Caudate nucleus (tissue), 63 donors: ENCODE measurements at places on chromosomes 4 and X.

DNA sequence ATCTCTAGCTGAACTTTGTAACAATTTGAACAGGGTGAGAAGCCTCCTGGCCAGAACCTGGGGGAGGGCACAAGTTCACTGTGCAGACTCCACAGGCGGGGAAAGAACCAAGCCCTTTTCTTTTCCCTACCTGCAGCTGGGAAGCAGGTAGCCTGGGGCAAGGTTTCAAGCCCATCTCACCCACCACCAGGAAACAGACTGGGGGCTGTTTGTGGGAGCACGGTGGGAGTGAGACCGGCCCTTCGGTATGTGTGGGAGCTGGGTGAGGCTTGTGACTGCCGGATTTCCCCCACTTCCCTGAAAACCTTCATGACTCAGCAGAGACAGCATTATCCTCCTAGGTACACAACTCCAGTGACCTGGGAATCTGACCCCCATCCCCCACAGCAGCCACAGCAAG, 211.7 kb downstream of the ZNF674 start:
- DNase-seq = no peak

GRCh38 chrX:70292788-70293187, 2.9 kb downstream of the KIF4A start:
- no peak for DNase-seq

DNA sequence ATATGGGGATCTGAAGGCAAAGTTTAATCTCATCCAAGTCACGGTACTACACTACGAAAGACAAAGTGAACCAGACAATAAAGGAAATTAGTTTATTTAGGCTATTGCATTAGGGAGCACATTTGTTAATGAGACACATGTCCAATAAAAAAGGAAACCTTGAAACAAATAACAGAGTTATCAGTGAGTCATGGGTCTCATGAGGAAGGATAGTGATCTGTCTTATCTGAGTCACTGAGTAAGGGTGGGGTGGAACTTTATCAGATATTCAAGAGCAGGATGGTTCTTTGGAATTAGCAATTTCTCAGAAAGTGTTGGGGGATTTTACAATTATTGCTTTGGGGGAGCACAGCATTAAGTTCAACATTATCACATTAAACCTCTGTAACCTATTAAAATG, 188.9 kb upstream of the IL1RAPL1 start:
- no peak for DNase-seq

- no peak for DNase-seq
These were observed 115.9 kb downstream of the MAML3 start for GRCh38 chr4:140038031-140038533.

DNA sequence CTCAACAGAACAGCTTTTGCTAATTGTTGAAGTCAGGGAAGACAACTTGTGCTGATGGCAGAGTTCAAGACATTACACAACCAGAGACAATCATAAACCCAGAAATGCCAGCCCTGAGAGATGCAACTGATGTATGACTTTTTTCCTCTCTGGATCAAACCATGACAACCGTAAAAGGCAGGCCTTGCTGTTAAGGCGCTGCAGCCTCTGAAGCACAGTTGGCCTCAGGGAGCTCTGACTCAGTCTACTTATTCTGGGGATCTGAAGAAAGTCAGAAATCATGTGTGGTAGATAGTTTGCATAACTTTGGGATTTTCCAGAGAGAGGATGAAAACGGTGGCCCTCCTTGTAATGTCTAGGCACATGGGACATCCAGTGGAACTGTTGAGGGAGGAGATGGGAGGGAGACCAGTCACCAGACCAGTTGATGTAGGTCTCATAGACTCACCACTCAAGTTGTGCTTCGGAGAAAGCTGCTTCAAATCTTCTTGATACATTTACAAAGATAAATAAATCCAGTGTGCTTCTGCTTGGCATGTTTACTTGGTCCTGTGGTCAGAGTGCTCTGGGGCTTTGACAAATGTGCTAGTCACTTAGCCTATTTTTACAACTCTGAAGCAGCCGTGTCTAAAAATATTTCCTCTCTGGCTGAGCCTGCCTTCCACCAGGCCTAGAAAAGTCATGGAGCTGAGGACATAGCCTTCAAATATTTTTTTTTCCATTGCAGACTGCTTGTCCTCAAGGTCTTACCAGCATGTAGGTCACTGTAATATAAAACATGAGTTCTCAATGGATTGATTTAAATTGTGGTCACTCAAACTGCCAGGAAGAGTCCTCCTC, 7.5 kb downstream of the HADH start:
- no peak for DNase-seq

DNA sequence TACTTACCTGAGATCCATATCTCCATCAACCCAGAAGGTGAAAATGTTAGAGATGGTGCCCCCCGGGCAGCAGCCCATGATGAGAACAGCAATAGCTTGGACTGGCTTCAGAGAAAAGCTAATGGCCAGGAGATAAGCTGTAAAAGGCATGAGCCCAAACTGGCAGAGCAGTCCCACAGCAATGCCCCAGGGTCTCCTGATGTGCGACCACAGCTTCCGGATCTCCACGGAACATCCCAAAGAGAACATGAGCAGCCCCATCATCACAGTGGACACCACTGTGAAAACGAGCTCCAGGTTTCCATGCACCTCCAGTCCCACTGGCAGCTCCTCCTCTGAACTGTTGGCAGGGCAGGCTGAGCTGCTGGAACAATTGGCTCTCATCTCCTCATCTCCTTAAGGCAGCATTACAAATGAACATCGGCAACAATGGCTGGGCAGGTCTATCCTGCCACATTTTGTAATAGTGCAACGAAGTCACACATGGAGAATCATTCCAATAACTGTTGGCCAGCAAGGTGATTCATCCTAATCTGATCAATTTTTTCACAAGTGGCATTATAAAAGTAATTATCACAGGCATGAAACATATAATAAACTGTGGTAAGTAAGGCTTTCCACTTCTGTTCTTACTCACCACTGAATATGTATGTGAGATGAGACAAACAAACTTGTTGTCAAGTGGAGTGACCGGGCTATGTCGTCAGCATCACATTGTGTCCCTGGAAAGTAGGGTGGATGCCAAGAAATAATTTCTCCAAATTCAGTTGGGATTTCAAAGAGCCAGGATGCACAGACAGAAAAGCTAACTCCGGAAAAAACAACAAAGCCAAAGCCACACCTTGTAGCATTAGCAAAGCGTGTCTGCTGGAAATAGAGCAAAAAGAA, at the start of gene SLC10A6:
SLC10A6 (minus strand) TSS at position 653 of the 888 bp plus-strand sequence; CDS start at position 384, 269 bp downstream.
- no peak for DNase-seq

- DNase-seq = no peak
These were observed 1310.7 kb upstream of the TENM3 start for GRCh38 chr4:180932370-180933001.

- no peak for DNase-seq
These were observed 11.7 kb downstream of the MAGED2 start for GRCh38 chrX:54819201-54819600.
